HL-60 (cell line): ENCODE measurements at places on chromosomes 2 and 18.

GRCh38 chr2:23513872-23514793 is 129.2 kb downstream of the KLHL29 start:
- no peak for DNase-seq

DNA sequence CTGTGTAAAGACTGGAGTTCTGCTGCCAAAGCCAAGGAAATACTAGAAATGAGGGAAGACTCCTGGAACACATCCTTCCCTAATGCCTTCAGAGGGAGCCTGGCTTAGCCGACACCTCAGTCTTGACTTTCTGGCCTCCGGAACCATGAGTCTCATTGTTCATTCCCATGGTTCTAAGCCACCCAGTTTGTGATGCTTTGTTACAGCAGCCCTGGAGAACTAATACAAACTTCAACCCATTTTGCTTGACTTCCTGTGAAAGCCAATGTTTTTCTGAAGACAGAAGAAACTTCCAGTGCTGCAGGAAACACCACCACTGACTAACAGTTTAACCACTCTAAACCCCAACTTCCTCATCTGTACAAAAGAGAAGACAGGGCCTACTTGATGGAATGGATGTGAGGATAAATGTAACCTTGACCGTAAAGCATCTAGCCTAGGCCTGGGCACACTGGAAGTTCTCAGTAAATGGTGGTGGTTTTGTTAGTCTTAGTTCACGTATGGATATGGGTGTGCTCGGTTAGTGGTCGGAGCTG is 85.9 kb upstream of the RFX8 start:
- DNase-seq, result peak; percentile 58

DNA sequence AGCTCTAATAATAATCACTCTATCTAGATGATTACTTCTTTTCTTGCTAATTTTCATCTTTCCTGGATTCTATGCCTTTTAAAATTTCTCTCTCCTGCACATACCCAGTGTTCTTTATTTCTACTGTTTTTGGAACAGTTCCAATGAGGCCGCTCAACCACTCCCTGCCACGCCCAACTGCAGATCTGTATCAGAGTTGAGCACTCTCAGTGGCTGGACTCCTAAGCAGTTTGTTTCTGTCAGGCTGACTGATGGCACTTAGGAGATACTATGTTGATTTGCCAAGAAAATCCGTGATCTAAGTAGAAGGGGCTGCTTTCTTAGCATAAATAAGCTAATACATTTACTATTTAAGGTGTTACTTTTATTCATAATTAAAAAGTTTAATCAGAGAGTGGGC is 192.8 kb downstream of the ARHGAP15 start:
- DNase-seq, result no peak

DNA sequence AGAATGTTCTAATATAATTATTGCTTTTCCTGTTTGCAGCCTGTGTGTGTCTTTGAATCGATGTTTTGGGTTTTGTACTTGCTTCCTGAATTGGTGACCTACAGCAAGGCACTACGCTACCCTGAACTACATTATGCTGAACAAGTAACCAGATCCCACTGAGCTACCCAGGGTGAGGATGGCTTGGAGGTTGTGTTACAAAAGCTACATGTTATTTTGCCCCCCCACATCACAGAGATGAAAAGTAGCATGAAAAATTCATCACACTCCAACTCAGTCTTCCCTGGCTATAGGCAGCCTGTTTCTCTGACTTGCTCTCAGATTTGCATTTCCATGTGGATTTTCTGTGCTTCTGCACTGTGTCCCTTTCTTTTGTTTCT is 162.1 kb downstream of the LDLRAD4 start:
- DNase-seq, result no peak

- no peak for DNase-seq
Measured at GRCh38 chr2:227451655-227451992, 20.3 kb upstream of the AGFG1 start.
